ENCODE measurements at places on chromosomes 3 and 15.

DNA sequence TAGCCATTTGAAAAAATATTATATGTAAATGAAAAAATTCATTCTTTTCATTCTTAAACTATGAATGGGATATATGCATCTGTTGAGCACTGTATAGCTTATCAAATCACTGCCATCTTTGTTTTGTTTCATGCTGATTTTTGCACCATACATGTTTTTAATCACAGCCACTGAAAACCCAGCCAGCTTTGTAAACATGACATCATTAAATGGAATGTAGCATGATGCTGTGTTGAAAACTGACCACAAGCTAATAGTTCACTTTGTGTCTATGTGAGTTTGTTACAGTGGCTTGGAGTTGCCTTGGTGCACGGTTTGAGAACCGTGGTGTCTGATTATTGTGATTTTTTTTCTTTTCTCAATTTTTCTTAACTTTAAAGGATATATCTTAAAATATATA, 75.7 kb downstream of the GMPS start:
- no peak for DNase-seq

DNA sequence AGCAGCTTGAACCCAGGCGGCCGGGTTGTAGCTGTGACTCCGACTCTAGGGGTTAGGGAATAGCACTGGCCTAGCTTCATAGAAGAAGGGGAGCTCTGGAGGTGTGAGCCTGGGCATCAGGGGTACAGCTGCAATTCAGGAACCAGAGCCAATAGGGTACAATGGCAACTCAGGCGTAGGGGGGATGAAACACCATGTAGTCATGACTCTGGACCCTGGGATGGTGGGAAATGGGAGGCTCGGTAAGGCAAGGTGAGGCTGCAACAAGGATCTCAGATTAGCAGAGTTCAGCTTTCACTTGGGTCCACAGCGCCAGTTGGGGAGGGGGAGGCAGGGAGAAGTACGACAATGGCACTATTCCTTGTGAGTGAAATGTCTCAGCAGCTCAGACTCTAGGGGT, 210.2 kb upstream of the LYSMD4 start:
- DNase-seq, result no peak

- no peak for DNase-seq
Measured at GRCh38 chr3:129746629-129747028, 140.2 kb upstream of the PLXND1 start.

- DNase-seq, result no peak
Measured at GRCh38 chr15:58487041-58487723, 55.4 kb downstream of the LIPC start.

GRCh38 chr3:115853104-115853503, 229.8 kb downstream of the GAP43 start:
- no peak for DNase-seq
